ENCODE measurements at places on chromosomes 11 and 22. TPM values are rescaled to one million over a fixed set of nuclear protein-coding genes. Genes with fewer than 3 reads are reported as not detected.

GRCh38 chr11:128857341-128857740 lies 9.8 kb downstream of the KCNJ1 start:
- H3K27ac ChIP-seq, result no peak overlapping the region
- no peaks in the 10 kb centered on the region for H3K36me3 ChIP-seq
- H3K4me3 ChIP-seq, result no peak overlapping the region
- peaks cover 12% of the 10 kb centered on the region for H3K27me3 ChIP-seq
- peaks cover 5% of the 10 kb centered on the region for H3K4me1 ChIP-seq

GRCh38 chr11:12743834-12744449 lies 69.7 kb downstream of the TEAD1 start:
- no peaks in the 10 kb centered on the region for H3K36me3 ChIP-seq
- H3K27ac ChIP-seq, result peak overlapping the region; percentile 17
- H3K4me3 ChIP-seq, result no peak overlapping the region
- H3K4me1 ChIP-seq, result peaks cover 47% of the 10 kb centered on the region

DNA sequence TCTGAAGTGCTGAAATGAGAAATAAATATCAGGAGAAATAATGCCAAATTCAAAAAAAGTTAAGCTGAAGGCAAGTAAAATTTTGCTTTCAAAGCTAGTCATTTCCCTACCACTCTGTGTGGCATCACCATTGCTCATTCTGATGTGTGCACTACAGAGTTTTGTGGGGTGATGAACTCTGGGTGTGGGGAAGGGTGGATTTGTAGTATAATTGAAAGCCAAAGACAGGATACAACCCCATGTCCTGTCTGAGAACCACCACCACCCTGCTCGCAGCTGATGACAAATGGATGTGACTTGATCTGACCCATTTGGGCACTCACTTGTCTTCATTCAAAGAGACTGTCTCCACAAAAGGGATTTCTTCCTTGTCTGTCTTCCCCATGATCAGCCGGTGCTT lies 19.3 kb upstream of the TMEM9B start:
- no peaks in the 10 kb centered on the region for H3K4me1 ChIP-seq
- H3K27me3 ChIP-seq, result peaks cover 10% of the 10 kb centered on the region
- H3K36me3 ChIP-seq, result no peaks in the 10 kb centered on the region
- H3K27ac ChIP-seq, result no peak overlapping the region
- DNase-seq, result no peak
- H3K4me3 ChIP-seq, result no peak overlapping the region

Gene GLYAT
- not detected for total RNA-seq
